ENCODE measurements at places on chromosomes 12 and 14.

DNA sequence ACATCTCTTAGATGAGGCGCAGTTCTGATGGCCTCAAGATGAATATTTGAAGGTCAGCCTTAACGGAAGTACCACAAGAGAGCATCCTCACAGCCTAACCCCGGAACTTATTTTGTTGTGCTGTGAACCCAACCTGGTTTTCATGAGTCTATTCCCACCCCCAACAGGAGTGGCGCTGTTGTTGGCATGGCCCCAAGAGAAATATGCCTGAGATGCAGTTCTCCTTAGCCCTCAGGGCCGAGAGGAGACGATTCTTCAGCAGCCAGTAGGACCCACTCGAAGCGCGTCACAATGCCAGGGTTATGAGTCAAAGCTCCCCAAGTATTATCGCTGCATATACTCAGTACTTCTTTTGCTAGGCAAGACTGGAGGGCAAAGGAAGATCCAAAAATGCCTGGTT is 24.5 kb upstream of the BCL11B start:
- no peak for DNase-seq

DNA sequence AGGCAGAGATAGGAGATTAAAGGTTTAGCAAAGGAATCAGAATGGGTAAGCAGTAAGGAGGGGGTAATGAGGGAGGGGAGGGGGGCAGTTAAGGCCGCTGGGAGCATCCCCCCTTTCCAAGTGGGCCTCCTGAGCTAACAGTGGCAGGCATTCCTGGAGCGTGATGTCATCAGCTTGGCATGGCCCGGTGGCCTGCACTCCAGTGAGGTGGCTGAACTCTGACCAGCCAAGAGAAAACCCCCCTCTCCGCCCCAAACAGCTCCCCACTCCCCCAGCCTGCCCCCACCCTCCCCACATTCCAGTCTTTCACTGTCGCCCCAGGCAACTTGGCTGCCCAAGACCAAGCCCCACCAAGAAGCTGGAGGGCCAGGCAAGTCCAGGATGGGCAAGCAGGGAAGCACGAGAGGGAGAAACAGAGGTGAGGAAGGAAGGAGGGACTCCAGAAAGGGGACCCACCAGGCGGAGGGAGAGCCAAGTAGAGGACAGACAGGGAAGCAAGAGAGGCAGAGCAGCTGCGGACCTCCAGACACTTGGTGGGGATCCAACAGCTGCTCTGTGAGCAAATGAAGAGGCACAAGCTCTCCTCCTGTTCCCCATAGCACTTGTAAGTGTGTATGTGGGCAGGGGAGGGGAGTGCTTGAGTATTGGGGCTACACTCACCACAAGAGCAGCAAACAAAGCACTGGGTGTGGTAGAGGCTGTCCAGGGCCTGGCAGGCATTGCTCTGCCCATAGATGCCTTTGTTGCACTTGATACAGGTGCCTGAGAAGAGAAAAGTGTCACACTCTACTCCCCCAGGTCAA is 4.5 kb downstream of the AJUBA start:
- no peak for DNase-seq

DNA sequence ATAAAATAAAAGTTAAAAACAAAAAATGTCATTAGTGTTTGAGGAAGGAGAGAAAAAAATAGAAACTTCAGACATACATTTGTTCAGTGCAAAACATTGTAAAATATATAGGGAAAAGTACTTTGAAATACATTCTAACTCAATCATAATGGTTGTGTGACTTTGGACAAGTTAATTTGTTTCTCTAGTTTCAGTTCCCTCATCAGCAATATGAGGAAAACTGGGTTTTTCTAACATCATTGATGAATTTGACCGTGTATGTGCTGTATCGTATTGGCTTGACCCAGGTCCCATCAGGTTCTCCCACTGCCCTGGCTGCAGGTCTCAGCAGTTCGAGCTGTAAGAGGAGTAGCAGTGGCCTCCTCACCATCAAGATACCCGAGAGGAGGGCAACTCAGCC is 173.9 kb upstream of the ATF7IP start:
- no peak for DNase-seq

DNA sequence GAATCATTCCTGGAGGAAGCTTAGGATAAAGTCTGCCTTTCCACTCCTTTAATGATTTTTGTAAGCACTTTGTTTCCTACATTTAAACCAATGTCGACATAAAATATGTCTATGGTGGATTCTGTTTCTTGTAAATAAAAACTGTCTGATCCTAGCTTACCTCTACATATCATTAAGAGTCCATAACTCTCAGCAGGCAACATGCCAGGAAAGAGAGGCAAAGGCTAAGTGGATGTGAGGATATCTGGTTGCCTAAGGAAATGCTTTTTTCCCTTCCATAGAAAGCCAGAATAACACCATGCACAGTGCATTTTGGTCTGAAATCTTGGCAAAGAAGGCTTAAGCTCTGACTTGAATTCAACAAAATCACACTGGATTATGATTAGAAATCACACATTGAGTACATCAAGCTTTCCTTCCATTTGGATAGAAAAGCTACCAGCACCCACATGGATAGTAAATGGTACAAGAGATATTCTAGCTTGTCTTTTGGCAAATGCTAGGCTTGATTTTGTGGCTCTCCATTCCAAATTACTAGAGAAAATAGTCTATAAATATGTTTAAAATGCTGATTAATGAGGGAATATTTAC is 57.0 kb upstream of the CNTN1 start:
- no peak for DNase-seq

DNA sequence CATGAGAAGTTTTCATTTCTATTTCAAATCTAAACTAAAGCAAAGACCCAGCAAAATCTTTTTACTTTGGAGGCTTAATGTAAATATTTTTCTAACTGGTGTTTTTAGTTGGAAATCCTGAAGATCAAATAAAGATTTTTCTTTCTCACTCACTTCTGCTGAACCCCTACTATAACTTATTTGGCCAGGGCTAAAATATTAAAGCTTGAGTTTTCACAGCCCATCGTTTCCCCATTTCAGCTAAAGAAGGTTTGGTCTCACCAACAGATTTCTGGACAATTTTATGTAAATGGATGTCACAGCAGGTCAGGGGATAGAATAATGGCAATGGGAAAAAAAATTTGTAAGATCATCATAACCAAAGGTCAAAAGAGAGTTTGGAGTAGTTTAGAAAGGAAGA is 92.7 kb upstream of the DCN start:
- DNase-seq = no peak

DNA sequence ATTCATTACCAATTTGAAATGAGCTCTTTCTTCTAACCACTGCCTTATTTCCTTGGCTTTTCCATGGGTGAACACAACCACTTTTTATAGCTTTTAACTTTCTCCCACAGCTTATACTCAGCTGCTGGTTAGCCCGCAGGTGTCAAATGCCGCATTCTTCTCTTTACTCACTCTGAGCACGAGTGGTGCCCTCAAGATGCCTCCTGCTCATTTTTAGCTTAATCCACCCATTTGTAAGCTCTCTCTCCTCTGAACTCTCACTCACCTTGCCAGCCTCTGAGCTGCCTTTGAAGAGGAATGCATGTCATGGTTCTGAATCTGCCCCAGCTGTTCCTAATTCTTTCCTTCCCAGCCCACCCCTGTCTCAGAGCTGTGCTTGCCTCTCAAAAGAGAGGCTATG is 449.4 kb upstream of the PRICKLE1 start:
- no peak for DNase-seq

DNA sequence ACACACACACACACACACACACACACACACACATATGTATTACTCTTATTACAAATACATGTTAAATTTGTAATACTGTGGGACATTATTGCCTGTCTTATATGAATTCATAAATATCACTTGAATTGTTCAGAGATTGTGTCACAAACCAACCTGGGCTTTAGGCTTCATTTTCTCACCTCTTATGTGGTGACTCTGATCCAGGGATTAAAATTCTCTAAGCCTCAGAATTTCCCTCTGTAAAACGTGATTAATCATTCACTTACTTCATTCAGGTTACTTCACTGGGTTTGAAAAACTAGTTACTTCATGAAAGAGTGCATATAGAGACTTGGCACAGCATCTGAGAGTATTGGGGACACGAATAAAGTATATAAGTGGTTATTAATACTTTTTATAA is 240.3 kb upstream of the PDZRN4 start:
- no peak for DNase-seq

DNA sequence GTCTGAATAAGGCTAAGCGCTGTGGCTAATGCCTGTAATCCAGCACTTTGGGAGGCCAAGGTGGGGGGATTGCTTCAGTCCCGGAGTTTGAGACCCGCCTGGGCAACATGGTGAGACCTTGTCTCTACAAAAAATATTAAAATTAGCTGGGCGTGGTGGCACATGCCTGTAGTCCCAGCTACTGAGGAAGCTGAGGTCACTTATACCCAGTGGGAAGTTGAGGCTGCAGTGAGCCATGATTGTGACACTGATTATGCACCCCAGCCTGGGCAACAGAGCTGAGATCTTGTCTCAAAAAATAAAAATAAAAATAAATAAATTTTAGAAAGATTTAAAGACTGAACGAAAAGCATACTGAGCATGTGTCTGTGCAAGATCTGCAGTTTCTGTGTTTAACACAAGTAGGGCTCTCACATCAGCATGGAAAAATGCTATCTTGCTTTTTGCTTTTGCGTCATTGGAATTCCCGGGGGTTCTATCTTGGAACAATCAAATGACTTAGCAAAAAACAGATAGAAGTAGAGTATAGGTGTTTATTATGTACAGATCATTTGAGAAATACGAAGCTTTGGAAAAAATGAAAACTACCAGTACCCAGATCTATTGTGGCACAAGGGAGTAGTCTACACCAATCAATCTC is 161.9 kb downstream of the CAPZA3 start:
- no peak for DNase-seq

DNA sequence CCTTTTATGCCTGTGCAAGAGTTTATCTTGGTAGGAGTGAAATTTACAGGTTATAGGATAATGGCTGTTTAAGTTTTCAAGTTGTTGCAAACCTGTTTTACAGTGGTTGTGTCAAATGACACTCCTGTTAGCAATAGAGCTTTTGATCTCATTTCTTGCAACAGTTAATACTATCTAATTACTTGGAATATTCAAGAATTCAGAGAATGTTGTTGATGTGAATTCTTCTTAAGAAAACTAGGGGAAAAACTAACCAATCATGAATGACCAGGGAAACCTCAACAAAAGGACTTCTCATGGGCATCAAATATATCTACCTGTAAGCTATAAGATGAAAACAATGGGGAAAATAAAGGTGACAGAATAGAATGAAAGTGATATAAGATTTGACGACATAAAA is 85.0 kb downstream of the IPO8 start:
- DNase-seq = no peak

- no peak for DNase-seq
Measured at GRCh38 chr12:98374007-98374406, 141.4 kb upstream of the TMPO start.

GRCh38 chr14:37606678-37607077 is 11.2 kb downstream of the TTC6 start:
- DNase-seq = no peak

DNA sequence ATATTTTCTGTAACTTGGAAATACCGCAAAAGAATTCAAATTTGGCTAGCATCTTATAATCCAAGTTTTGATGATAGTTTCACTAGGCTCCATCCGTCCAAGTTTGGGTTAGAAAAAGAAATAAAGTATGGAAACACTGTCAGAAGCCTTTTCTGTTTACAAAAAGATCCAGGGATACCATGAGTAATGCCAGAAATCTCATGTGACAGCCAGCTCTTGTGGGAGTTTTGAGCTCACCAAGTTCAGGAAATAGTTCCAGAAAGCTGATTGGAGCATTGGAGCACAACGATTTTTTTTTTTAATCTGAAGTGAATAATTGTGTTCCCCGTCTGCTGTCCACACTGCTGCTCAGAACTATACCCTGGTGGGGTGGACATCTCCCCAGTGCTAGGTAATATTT is 229.7 kb upstream of the NPAS3 start:
- no peak for DNase-seq

DNA sequence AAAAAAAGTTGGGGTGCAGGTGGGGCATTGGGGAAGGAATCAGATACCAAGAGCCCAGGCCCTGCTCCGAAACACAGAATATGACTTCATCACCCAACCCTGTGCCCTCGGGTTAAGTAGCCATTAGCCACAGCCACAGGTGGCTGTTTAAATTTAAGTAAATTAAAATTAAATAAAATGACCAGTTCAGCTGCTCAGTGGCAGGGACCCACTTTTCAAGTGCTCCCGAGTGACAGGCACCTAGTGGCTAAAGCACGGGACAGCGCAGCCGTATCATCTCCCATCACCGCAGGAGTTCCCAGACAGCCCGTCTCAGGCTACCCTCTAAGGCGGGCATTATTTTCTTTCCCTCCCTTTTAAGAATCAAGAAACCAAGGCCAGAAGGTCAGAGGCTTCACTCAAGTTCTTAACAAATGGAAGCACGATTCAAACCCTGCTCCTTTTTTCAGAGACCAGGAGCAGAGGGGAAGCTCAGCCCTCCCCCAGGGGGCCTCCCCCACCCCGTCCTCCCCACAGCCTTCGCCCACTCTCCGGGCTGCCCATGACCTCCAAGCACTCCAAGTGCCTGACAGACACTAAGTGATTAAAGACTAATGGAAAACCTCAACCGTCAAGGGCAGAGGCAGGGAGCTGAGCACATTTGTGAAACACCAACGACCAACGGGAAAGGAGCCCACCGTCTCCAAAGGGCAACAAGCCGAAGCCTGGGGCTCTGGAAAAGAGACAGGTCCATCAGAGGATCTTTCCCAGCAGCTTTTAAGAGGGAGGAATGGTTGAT is 5.2 kb downstream of the NCOR2 start:
- no peak for DNase-seq

GRCh38 chr12:52360106-52360662 is 7.1 kb downstream of the KRT85 start:
- DNase-seq = no peak

DNA sequence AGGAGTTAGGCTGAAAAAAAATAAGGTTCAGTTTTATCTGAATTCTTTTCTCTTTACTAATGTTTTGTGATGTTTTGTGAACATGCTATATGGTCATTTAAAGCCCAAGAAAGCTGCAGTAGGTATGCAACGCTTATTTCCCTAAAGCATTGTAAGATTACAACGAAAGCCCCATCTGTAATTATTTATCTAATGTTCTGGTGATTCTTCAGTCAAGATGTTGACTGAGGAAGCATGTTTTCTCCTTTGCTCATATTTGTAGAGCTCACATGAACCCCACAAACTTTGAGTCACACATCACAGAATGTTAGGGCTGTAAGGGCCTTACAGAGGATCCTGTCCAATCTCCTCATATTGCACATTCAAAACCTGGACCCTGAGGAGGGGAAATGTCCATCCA is 3.2 kb upstream of the TUBA1C start:
- DNase-seq = no peak

DNA sequence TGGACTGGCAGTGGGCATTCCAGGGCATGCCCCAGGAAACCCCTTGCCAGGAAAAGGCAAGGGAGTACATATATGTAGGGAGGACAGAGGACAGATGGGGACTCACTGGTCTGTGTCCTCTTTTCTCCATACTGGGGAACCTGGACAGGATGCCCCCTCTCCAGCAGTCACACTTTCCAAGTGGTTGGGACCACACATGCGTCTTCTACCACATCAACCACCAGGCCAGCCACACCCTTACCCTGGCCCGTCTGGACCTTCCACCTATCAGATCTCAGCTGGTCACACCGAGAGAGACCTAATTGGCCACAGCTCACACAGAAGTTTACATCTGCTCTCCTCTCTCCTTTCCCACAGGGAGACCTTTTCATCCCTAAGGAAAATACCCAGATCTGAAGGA is 8.3 kb downstream of the ANKRD33 start:
- DNase-seq = no peak

- no peak for DNase-seq
Measured at GRCh38 chr14:101226265-101226602, 322.7 kb upstream of the RTL1 start.

GRCh38 chr12:2265461-2266167 is 212.8 kb downstream of the CACNA1C start:
- no peak for DNase-seq

All from stimulated activated CD4-positive, alpha-beta T cell treated with anti-CD3 and anti-CD28 coated beads, Interleukin-1b, Interleukin-23, amount 100 ng/mL, for 1 hour (primary cell).